ENCODE measurements at places on chromosomes 1 and 21.

DNA sequence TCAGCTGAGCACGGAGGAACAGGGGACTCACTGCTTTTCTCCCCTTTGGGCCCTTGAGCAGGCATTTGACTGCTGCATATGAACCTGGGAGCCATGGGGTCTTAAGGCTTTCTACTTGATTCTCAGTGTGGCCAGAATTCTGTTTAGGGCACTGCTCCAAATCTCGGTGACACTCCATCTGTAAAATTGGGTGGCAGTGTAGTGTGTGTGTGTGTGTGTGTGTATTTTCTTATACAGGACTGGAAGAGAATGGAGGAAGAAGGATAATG lies 162.2 kb downstream of the PBX1 start:
- DNase-seq: no peak

DNA sequence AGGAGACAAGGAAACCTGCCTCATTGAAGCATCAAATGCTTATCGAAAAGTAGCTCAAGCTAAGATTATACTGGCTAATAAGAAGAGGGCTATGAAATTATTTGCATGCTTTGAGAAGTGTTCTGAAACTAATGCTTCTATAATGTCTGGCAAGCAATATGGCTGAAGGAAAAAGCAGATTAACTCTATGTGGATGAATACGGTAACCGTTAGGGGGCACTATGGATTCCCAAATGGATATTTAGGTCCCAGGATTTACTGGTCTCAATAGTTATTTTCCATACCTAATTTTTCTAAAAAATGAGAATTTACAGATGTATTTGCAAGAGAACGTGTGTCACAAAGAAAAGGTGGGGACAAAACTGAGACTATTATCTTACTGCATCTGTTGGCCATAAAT lies 34.6 kb upstream of the RRP15 start:
- DNase-seq: no peak

DNA sequence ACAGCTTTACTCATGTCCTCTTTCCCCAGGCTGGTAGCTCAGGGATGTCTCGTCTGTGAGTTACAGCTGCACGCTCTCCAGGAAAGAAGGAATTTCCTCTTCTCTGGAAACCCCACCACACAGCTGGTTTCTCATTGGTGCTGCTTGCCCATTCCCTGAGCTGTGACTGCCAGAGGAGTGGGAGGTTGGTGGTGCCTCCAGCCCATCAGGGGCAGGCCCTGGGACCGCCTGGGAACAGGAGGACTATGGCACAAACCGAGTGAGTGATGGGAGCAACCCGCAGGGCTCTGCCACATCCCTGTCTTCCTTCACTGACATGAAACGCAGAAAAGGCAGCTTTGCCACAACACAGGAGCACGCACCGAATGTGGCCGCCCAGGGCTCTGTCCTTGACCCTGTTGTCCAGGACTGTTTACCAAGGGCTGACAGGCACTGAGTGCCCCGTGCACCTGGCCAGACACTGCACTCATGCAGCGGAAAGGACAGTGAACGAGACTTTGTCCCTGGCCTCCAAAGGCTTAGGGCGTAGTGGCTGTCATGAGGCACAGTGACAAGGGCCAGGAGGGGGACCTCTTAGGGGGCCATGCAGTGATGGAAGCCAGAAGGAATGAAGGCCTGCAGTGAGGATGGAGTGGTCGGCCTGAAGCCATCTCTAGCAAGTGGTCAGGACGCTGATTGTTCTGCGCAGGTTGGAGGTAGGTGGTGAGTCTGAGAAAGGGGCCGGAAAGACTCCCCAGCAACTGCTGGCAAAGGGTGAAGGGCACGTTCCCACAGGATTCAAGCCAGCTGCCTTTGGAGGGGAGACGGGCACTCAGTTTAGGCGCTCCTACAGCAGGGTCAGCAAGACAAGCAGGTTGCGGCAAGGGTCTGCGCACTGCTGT lies 1.7 kb upstream of the CCNL2 start:
- no peak for DNase-seq

DNA sequence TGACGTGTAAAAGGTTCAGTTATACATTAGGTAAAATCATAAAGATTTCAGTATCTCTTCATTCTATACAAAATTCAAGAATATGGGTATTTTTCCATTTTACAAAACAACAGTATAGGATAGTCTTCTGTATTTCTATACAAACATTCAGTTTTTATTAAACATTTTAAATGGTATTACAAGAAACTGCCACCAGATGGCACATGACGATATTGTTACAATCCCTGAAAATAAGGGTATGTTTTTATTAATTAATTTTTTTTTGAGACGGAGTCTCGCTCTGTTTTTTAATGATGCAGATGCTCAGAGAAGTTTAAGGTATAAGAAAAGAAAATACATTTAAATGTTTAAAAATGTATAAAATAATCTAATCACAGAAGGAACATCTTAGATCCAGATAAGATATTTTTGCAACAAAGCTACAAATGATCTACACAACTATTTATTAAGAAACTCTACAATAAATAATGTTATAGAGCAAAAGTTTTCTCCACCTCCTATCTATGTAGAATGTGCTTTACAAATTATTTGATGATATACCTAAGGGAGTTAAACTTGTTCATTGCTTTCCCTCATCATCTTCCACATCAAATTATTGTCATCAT lies 23.5 kb upstream of the RSBN1 start:
- no peak for DNase-seq

DNA sequence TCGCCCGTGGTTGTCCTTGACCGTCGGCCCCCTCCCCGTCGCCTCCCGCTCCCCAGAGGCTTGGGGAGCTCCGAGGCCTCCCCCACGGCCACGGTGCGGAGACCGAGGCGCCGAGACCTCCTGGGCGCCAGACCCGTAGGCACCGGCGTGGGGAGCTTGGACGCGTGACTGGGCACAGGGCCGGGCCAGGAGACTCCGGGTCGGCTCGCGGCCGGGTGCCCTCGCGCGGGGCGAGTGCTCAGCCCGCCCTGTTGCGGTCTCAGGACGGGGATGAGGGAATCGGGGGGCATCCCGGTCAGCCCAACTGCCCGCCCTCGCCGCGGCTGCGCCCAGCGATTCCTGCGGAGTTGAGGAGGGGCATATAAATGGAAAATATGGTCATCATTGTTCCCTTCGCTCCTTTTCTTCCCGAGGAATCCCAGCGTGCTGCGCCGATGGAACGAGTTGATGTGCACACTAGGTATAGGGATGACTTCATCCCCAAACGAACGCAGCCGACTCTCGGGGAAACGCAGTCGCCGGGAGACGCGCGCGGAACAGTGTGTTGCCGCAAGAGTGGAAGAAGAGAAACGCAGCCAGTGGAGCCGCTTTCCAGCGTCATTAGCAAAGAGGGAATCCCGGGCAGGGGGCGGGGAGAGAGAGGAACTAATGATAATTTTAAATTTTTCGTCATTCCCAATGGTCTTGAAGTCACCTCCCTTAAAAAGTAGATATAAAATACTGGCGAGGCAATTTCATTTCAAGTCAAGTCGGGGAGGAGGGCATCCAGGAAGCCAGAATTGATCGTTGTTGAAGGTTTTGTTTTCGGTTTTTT lies 747 bp upstream of the ENAH start:
- DNase-seq: no peak

GRCh38 chr1:235971020-235971419 lies 93.9 kb downstream of the NID1 start:
- DNase-seq: no peak

GRCh38 chr1:223419561-223419960 lies 26.3 kb downstream of the CCDC185 start:
- DNase-seq: no peak

- DNase-seq: no peak
Measured at GRCh38 chr1:236163463-236164153, 21.3 kb downstream of the GPR137B start.

DNA sequence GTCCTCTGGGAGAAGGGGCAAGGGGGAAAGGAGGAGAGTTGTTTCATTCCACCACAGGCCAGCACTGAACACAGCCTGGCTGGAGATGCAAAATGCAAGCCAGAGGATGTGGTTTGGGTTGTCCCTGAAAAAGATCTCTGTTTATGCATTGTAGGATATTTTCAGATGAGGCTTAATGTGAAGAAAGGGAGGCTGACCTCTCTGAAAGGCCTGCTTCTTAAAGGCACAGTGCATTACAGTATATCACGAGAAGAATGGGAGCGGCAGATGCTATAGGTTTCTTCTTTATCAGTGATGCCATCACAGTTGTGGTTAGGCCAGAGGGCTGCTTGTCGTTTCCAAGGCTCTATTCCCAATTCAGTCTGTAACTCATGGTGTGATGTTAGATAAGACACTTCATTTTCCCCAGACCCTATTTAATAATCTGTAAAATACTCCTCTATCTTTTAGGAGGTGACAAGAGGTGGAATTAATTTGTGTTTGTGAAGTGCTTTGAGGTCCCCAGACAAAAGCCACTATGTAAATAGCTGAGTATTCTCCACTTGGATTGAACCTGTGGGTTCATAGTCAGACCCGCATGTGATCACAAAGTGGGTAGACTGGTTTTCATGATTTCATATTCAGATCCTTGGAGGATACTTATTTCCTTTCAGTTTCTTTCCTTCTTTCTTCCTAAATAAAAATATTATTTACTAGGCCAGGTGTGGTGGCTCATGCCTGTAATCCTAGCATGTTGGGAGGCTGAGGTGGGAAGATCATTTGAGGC lies 76.5 kb upstream of the WDR26 start:
- no peak for DNase-seq

- no peak for DNase-seq
Measured at GRCh38 chr1:81325397-81325796, 475.3 kb upstream of the ADGRL2 start.

DNA sequence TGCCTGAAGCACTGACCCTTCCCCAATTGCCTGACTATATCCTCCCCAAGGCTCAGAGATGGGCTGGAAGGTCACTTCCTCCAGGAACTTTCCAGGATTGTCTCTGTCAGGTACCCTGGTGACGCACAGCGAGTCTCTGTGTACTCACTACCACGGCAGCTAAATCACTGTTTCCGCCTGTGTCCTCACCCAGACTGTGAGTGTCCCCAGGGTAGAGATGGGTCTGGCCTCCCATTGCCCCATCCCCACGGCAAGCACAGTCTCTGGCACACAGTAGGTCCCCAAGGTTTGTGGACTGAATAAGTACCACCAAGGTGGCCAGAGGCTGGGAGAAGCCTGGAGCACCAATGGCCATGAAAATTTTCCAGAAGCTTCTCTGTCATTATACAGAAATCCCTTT lies 93.8 kb upstream of the RUNX3 start:
- no peak for DNase-seq

GRCh38 chr1:172071746-172072145 lies 230.4 kb downstream of the DNM3 start:
- DNase-seq: no peak

DNA sequence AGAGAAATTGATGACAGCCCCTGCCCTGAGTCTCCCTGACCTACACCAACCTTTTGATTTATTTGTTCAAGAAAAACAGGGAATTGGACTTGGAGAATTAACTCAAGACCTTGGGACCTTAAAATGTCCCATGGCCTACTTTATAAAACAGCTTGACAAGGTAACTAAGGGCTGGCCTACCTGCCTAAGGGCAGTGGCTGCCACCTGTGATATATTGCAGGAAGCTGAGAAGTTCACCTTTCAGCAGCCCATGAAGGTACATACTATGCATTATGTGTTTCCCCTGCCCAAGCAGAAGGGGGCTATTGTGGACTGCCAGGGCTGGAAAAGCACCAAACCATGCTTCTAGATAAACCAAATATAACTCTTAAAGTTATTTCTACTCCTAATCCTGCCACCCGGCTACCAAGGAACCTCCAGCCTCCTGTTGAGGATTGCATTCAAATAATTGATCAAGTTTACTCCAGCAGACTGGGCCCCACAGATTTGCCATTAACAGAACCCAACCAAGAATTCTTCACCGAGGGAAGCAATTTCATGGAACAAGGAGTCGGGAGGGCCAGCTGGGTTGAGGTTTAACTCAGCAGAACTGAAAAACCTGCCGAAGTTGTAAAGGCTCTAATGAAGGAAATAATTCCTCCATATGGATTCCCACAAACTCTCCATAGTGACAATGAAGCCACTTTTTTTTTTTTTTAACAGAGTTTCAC lies 28.2 kb downstream of the LACTBL1 start:
- no peak for DNase-seq

- DNase-seq: no peak
Measured at GRCh38 chr1:44924835-44925464, 61.4 kb downstream of the EIF2B3 start.

DNA sequence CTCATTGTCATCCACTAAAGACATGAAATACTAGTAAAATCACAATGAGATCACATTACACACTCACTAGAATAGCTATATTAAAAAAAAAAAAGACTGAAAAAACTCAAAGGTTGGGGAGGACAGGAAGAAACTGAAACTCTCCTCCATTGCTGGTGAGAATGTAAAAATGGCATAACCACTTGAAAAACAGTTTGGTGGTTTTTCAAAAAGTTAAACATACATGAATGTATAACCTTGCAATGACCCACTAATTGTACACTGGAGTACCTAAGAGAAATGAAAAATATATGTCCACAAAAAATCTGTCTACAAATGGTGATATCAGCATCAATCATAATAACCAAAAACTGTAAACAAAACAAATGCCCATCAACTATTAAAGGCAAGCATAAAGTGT lies 44.0 kb downstream of the NRIP1 start:
- no peak for DNase-seq

DNA sequence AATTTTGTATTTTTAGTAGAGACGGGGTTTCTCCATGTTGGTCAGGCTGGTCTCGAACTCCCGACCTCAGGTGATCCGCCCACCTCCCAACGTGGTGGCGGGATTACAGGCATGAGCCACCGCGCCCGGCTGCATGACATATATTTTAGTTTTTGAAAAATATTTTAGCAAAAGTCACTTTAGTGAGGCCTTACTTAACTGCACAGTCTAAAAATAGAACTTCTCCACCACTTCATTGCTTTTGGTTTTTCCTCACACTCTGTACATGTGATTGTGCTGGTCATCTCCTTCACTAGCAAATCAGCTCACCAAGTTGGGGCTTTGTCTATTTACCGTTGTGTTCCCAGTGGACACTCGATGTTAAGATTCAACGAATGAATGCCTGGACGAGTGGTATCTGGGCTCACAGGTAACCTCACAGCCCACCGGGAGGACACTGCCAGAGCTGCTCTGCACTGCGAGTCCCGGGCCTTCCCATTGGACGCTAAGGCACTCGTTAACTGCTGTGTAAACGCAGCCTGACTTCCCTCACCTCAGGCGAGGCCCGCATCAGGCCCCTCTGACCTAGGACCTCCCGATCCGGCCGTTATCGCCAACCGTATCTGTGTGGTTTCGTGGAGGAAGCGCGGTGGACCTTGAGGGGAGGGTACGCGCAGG lies 14.0 kb upstream of the ZNF692 start:
- DNase-seq: no peak

- DNase-seq: no peak
Measured at GRCh38 chr1:90919190-90919719, 102.6 kb downstream of the ZNF644 start.
